Progenitor cell of endocrine pancreas (in vitro differentiated cells): ENCODE measurements at places on chromosomes 1 and 21.

GRCh38 chr1:55120538-55120937, 81.2 kb downstream of the PCSK9 start:
- no peaks in the 10 kb centered on the region for H3K4me1 ChIP-seq
- no peak overlapping the region for H3K4me3 ChIP-seq
- peaks cover 74% of the 10 kb centered on the region for H3K36me3 ChIP-seq
- H3K27me3 ChIP-seq: no peaks in the 10 kb centered on the region

DNA sequence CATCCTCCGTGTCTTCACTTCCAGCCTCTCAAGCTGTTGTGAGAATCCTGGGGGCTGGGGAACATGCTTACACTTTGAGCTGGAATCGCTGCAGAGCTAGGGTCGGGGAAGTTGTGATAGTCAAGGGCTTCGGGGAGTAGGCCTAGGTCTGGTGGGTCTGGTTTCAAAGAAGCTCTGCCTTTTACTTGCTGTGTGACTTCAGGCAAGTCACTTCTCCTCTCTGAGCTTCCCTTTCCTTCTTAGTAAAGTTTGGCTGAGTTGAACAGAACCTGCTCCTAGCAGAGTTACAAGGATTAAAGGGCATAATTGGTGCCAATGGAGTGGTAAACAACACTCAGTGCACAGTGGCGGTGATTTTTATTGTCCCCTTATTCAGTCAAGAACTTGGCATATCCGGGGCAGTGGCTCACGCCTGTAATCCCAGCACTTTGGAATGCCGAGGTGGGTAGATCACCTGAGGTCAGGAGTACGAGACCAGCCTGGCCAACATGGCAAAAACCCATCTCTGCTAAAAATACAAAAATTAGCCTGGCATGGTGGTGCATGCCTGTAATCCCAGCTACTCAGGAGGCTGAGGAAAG, 25.7 kb downstream of the ARHGEF19 start:
- DNase-seq: no peak
- no peak overlapping the region for H3K4me3 ChIP-seq
- H3K4me1 ChIP-seq: peaks cover 9% of the 10 kb centered on the region
- no peaks in the 10 kb centered on the region for H3K36me3 ChIP-seq

GRCh38 chr1:85049735-85050166, 1.5 kb upstream of the MCOLN3 start:
- peak overlapping the region; percentile 89 for H3K27ac ChIP-seq
- no peak for DNase-seq
- peaks cover 45% of the 10 kb centered on the region for H3K27me3 ChIP-seq
- no peaks in the 10 kb centered on the region for H3K36me3 ChIP-seq
- H3K4me1 ChIP-seq: peaks cover 14% of the 10 kb centered on the region

GRCh38 chr1:151072224-151072623, 1.7 kb downstream of the GABPB2 start:
- H3K36me3 ChIP-seq: peaks cover 6% of the 10 kb centered on the region
- DNase-seq: no peak
- peak overlapping the region; percentile 96 for H3K4me3 ChIP-seq
- H3K27ac ChIP-seq: no peak overlapping the region
- H3K4me1 ChIP-seq: peaks cover 4% of the 10 kb centered on the region
